Activated T-helper 1 cell treated with anti-CD3 and anti-CD28 coated beads, Interleukin-2, amount 50 U/mL, for 16 hours (primary cell): ENCODE measurements at places on chromosomes 3 and 15.

GRCh38 chr3:123158330-123158729 is 43.4 kb upstream of the SEC22A start:
- no peak for DNase-seq

DNA sequence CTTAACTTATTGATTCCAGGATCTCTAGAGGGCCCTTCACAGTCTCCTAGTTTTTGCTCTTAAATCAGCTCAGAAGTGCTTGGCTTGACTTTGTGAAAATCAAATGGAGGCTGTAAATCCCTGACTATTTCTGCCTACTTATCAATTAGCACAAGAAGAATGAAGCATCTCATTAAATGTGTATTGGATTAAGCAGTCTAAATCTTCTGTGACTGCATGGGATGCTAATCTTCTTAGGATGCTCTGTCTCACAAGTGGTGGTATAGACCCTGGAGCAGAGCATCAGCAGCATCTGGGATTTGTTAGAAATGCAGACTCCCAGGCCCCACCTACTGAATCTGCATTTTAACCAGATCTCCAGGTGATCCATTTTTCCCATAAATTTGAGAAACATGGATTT is 488.7 kb downstream of the AGBL1 start:
- DNase-seq: no peak

DNA sequence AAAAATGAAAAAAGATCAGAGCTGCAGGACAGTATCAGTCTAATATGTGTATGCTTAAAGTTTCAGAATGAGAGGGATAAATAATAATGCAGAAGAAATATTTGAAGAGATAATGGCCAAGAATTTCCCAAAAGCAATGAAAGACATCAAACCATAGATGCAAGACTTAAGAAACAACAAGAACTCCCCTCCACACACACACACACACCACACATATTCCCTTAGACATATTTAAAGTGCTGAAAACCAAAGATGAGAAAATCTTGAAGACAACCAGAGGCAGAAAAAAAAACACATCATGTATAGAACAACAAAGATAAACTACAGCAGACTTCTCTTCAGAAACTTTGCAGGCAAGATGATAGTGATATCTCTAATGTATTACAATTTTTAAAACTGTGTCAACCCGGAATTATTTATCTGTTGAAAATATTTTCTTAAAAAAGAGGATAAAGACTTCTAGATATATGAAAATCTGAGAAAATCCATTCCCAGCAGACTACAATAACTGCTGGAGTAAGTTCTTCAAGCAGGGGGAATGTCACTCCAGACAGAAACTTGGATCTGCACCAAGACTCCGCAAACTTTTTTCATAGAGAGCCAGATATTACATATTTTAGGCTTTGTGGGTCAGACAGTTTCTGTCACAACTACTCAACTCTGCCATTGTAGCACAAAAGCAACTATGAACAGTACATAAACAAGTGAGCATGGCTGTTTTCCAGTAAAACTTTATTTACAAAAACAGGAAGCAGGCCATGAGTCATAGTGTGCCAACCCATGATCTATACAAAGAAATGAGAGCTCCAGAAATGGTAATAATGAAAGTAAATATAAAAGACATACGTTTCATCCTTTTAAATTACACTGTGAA is 223.4 kb upstream of the CGNL1 start:
- DNase-seq: no peak

GRCh38 chr3:129059311-129059958 is 1.1 kb upstream of the GP9 start:
- DNase-seq: no peak

DNA sequence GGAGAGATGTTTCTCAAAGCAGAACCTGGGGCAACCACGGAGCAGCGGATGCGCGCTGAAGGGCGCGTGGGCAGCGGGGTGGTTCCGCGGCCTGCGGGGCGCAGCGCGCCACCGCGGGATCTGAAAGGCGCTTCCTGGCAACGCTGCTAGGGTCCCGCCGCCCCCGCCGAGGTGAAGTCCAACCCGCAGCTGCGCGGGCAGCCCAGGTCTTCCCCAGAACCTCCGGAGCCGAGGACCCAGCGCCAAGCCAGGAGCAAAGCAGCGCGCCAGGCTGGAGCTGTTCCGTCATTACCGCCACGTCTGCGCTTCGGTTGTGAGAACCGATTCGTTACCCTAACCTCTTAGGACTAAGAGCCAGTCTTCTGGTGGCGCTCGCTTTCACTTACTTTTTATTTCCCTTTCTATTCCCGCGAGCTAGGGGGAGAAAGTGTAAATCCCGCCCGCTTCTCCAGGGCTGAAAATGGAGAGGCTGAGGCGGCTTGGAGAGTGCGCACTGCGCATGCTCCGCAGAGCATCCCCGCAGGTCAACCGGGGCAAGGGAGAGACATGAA is 3.2 kb upstream of the GABRG3 start:
- DNase-seq: no peak

GRCh38 chr3:195248281-195248680 is 22.7 kb downstream of the XXYLT1 start:
- DNase-seq: no peak

- DNase-seq: no peak
These were observed 553.8 kb downstream of the MAGI1 start for GRCh38 chr3:65484964-65485363.
